ENCODE measurements at places on chromosomes 6 and 20.

DNA sequence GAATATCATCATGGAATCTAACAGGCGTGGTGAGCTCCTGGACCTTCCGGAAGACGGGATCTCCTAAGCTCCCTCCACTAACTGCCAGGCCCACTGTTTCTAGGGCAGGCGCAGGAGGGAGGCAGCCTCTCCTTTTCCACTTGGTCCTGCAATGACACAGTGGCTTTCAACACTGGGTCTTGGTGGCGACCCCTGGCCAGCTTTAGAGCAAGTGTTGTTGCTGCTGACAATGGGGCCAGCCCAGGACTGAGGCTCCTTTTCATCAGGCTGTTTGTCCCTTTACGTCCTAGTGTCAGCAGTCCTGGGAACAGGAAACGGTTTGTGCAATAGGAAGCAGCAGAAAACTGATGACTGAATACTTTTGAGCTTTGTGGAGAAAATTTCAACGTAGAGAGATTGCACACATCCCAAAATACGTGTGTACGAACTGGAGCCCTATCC lies 9.7 kb upstream of the QKI start:
- peak; percentile 45 for DNase-seq

- no peak for DNase-seq
These were observed 272.0 kb downstream of the PACRG start for GRCh38 chr6:162999575-163000285.

GRCh38 chr6:85449388-85449817 lies 480 bp upstream of the NT5E start:
- DNase-seq: no peak

GRCh38 chr6:149995971-149996370 lies 29.4 kb downstream of the RAET1L start:
- no peak for DNase-seq

- DNase-seq: no peak
These were observed 169.8 kb downstream of the SAMD5 start for GRCh38 chr6:147678253-147678652.

GRCh38 chr20:14721926-14722452 lies 384.6 kb upstream of the FLRT3 start:
- no peak for DNase-seq

DNA sequence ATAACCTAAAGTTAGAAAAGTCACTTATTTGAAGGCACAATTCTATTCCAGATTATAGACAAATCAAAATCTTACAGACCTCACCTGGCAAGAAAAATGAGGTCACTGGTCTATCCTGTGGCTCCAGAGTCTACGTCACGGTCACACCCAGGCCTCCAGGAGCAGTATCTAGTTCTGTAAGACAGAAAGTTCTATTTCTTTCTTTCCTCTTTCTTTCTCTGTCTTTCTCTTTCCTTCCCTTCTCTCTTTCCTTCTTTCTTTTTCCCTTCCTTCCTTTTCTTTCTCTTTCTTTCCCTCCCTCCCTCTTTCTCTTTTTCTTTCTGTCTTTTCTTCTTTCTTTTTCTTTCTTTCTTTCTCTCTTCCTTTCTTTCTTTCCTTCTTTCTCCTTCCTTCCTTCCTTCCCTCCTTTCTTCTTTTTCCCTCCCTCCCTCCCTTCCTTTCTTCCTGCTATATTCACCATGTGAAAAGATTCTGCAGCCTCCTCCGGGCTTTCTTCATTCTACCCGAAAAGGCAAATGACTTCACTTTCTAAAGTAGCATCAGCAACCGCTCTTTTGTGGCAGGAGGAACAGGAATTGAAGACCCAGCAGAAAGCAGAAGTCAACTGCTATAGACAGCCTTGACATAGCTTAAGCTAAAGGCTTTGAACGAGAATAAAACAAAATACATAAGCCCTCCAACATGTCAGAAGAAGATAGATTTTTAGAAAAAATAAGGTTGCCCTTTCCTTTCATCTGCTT lies 83.9 kb upstream of the SIRPG start:
- peak; percentile 78 for DNase-seq

DNA sequence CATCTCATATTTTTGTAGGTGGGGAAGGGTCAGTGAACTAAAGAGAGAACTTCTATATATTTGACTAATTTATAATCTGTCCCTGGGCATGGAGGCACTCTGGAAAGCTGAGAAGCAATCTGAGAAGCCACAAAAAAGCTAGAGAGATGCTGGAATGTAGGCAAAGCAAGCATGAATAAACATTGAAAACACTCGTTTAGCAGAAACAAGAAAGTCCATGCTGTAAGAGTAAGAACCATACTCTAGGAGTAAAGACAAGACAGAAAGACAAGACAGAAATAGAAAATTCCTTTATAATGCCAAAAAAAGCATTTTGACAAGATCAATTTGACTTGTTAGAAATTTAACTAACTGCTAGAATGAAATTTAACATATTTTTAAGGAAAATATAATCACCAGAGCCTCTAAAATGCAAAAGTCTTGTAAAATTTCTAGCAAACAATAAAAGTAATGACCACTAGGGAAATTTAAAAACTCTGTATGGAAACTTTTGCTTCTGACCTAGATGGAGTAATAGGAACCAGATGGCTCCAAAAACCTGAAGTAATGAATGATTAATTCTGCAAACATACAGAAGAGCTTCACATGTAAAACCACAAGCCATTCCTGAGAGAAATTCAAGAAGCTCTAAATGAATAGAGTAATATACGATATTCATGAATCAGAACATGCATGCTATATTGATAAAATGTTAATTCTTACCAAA lies 625.7 kb upstream of the PTCHD4 start:
- DNase-seq: no peak

DNA sequence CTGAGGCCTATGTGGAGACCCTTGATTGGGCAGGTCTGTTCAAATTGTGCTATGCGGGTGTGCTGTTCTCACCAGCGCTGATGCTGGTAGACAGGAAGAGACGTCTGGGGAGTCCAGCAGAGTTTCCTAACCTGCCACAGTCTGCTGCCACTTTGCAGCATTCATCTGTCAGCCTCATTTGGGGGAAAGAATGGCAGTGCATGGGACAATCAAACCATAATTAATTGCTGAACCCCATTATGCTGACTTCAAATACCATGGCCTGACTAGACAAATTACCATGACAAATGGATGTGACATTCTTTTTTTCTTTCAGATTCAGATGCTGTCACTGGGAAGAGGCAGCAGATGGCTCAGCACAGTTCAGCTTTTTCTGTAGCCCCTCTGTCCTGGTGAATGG lies 171.4 kb upstream of the SYNDIG1 start:
- no peak for DNase-seq

GRCh38 chr6:34358389-34358905 lies 34.0 kb downstream of the NUDT3 start:
- no peak for DNase-seq

DNA sequence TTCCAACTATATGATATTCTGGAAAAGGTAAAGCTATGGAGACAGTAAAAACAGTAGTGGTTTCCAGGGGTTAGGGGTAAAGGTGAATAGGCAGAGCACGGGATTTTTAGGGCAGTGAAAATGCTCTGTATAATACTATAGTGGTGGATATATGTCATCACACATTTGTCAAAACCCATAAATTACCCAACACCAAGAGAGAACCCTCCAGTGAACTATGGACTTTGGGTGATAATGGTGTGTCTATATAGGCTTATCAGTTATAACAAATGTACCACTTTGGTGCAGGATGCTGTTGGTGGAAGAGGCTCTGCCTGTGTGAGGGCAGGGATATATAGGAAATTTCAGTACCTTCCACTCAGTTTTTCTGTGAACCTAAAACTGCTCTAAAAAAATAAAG lies 149.9 kb downstream of the GPX5 start:
- DNase-seq: no peak

- no peak for DNase-seq
These were observed 29.4 kb downstream of the MDGA1 start for GRCh38 chr6:37668251-37668650.

DNA sequence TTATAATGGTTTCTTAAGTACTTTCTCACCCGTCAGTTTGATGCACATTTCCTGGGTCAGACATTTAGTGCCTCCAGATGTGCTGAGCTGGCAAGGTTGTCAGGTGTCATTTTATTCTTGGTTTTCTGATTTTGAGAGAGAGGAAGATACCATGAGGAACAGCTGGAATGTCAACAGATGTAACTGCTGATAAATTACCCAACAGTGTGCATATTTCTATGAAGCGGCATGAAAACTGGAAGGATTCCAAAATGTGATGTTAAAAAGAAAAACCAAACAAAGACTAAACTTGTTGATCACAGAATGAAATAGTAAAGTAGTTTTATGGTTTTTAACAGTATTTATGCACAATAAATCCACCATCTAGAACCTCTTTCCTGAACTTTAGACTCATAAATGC lies 447.3 kb downstream of the HDGFL1 start:
- DNase-seq: no peak

DNA sequence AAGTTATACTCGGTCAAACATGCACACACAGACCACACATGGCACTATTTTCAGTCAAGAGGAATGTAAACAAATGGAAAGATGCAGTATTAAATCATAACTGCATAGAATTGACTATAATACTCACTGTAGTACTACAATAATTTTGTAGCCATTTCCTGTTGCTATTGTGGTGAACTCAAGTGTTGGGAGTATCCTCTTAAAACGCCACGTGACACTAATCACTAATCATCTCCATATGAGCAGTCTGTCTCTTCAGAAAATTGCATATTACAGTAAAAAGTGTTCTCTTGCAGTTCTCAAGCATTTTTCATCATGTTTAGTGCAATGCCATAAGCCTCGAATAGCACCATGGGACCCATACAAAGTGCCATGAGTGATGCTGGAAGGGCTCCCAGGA lies 258.7 kb upstream of the ID4 start:
- no peak for DNase-seq

GRCh38 chr6:99362678-99363268 lies 13.3 kb upstream of the FAXC start:
- DNase-seq: no peak

DNA sequence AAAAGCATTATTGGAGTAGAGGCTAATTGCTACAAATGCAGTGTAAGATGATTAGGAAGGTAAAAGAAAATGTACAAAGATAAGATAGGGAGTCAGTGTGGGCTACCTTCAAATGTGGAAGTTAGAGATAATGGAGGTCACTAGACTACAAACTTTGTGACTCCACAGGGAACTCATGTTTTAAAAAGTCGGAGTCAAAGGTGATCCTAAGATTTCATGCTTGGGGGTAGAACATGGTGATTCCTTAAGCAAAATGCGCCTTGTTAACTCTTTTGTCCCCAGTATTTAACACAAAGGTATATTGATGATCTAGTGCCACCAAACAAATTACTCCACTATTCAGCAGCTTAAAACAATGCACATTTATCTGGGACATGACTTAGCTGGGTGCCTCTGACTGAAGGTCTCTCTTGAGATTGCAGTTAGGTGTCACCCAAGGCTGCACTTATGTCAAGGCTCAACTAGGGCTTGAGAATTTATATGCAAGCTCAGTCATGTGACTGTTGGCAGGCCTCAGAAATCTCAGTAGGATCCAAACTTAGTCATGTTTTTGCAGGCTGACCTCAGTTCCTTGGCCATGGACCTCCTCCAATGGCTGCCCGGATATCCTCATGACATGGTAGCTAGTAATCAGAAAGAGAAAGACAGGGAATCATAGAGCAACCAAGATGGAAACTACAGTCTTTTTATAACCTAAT lies 11.4 kb upstream of the SNX9 start:
- DNase-seq: no peak

DNA sequence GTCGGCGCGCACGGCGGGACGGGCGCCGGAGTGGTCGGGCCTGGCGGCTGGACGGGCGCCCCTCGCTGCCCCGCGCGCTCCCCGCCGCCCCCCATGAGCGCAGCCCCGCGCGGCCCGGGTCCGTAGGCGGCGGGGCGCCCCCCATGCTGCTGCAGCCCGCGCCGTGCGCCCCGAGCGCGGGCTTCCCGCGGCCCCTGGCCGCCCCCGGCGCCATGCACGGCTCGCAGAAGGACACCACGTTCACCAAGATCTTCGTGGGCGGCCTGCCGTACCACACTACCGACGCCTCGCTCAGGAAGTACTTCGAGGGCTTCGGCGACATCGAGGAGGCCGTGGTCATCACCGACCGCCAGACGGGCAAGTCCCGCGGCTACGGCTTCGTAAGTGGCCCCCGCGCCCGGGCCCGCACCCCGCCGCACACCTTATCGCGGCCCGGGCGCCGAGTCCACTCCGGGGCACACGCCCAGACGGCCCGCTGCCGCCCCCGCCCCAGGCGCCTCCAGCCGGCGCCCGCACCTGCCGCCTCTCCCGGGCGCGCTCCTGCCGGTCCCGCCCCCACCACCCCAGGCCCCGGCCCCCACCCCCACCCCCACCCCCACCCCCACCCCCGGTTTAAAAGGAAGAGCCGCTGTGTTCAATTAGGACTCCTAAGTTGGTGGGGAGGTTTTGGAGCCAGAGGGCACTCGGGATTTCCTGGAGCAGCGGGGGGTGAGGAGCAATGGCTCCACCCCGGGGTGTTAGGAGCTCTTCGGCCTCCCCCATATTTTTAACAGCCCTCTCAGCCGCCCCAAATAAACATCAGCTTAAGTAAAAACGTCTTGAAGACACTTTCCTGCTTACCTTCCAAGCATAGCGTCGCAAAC lies 474 bp downstream of the RBM38 start:
- DNase-seq: no peak

- DNase-seq: no peak
These were observed 60.1 kb downstream of the FAM217A start for GRCh38 chr6:4018924-4019236.

GRCh38 chr6:123022975-123023374 lies 26.9 kb downstream of the CLVS2 start:
- DNase-seq: no peak

DNA sequence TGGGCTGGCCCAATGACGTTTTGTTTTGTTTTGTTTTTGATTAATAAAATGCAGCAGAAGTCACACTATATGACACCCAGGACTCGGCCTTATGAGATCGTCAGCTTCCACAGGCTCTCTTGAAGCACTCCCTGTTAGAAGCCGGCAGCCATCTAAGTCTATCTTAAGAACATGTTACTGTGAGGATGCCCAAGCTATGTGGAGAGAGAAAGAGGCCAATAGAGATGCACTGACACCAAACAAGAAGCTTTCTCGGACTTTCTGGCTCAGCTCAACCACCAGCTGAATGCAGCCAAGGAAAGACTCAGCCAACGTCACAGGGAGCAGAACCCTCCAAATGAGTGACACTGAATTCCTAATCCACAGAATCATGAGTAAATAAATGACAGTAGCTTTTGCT lies 14.0 kb downstream of the SGK1 start:
- no peak for DNase-seq

- DNase-seq: no peak
These were observed 13.7 kb downstream of the BPIFA1 start for GRCh38 chr20:33249456-33249855.

Data from bone marrow (tissue), 2 donors.